Endodermal cell (in vitro differentiated cells): ENCODE measurements at places on chromosomes 12 and 14.

- no peak for DNase-seq
Measured at GRCh38 chr14:69493791-69494190, 9.3 kb downstream of the PLEKHD1 start.

GRCh38 chr12:90303771-90304170 lies 595.1 kb upstream of the ATP2B1 start:
- no peak for DNase-seq

- peak; percentile 66 for DNase-seq
Measured at GRCh38 chr12:571795-572531, 91.3 kb downstream of the NINJ2 start.

DNA sequence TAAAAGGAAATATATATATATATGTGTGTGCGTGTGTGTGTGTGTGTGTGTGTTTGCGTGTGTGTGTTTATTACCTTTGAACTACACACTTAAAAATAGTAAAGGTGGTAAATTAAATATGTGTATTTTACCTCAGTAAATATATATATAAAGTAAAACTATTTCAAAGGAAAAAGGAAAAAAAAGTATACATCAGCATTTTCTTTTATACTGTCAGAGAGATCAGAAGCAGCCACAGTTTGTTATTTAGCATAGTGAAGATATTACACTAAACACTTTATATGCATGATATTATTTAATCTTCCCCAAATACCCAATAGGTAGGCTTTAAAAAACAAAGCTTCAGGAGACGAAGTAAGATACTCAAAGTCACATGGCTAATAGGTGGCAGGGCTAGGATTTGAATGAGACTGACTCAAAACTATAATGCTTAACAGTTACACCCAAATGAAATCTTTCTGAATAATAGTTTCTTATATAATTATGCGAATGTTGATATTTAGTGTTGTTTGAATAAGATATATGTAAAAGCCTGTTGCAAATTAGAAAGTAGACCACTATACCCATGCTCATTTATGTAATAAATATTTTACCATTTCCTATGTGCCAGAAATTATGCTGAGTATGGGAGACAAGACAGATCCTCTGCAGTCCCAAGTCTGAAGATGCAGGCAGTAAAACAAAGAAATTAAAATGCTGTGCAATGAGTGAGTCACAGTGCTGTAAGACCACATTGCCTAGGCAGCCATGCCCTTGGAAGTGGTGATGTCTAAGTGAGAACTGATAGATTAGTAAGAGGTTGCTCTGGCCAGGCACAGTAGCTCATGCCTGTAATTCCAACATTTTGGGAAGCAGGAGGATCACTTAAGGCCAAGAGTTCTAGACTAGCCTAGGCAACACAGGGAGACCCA lies 66.1 kb downstream of the PDZRN4 start:
- no peak for DNase-seq

- no peak for DNase-seq
Measured at GRCh38 chr12:131041968-131042833, 88.5 kb downstream of the ADGRD1 start.
